ENCODE measurements at places on chromosomes 12 and 14.

DNA sequence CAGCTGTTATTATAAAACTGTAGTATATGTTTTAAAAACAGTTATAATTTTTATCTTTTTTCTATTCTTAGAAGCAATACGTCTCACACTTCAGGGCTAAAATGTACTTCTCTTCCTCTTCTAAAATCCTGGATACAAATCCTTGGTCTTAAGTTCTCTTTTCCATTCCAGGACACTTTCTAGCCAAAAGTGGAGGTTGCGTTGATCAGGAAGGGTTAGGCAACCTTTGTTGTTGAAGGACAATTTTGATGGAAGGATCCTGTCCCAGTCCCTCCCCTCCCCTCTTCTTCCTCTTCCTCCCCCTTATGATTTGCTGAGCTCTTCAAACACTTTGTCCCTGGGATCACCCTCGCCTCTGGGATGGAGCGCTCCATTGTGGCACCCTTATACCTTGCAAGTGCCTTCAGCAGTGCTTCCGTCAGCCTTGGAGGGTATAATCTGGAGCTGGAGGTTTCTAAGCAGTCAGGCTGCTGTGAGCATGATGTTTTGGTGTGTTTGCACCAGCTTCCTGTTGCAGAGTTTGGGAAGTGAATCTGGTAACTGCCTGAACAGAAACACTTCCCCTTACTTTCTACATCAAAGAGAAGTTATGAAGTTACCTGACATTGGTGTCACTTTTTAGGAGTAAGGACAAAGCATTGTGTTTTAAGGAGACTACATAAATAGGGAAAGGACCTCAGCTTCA lies 87.4 kb upstream of the SLC38A2 start:
- DNase-seq = peak; percentile 23

- no peak for DNase-seq
These were observed 204.9 kb upstream of the C14orf180 start for GRCh38 chr14:104374718-104375080.

DNA sequence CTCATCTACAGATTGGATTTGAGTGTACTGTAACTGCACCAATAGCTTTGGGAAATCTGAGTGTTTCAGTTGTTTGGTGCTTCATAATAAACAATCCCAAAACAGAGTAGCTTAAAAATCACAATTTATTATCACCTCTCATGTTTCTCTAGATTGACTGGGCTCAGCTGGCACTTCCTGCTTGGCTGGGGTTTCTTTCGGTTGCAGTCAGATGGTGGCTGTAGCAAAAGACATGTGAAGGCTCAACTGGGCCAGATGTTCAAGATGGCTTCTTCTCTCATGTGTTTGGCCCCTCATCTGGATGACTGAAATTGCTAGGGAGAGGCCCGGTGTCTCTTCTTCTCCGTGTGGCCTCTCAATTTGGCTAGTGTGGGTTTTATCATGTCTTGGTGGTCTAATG lies 12.1 kb upstream of the BMP4 start:
- DNase-seq = no peak

DNA sequence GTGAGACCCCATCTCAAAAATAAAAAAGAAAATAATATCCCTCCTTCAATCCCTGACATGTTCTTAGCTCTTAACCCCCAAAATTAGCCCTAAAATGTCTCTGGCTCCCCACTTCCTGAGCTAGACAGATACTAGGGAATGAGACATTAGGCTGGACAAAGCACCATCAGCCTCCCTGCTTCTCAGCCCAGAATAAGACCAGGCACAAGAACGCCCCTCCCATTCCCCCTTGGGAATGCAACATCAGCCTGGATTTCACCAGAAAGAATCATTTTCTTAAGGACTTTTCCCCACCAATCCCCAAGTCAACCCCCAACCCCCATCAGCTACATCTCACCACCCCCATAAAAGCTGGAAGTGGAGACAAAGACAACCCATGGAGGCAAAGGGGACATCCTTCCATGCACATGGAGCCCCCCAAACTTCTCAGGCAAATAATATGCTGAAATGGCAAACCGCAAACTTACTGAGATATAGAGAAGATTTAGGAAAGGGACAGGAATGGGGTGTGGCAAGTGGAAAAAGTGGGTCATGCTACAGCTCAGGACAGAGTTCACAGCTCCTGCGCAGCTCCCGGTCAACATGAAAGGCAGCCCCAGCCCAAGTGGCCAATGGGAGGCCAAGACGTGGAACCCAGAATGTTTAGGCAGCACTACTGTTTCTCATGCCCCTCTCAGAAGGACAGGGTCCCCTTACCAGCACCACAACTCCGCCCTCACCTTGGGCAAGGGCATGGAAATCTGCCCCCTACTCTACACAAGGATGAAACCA lies 2.7 kb downstream of the CHD4 start:
- DNase-seq = no peak

- DNase-seq = peak; percentile 25
These were observed 9.9 kb downstream of the PMEL start for GRCh38 chr12:55955800-55956508.

DNA sequence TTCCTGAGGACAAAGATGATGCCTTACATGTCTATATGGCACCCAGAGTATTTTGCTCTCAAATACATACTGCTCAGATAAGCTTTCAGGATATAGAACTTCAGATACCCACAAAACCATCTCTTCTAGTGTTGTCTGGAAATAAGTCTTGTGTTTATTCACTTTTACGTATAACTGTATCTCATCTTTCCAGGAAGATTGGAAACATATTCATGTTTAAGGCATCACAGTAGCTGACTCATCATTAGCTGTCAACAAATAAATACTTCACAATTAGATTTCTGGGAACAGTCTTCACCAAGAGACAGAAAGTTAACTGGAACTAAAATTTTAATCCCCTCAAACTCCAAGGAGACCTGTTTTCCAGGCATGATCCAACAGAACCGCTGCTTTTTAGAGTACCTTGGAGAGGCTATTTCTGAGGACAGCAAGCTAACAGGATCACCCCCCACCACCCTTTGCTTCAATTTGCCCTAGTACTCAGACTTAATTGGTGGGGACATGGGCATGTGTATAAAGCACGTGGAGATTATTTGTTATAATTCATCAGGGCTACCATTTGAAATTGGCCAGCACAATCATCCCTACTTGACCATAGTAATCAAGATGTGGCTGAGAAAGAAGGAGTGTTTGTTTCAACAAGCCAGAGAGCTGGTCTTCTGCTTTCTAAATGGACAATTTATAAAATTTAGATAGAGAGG lies 129.3 kb upstream of the HIF1A start:
- no peak for DNase-seq

- DNase-seq = no peak
These were observed 586.4 kb downstream of the MED13L start for GRCh38 chr12:115691123-115691522.

- DNase-seq = no peak
These were observed 84.1 kb downstream of the BCAT1 start for GRCh38 chr12:24864796-24865125.

GRCh38 chr12:77734214-77734883 lies 96.3 kb upstream of the NAV3 start:
- no peak for DNase-seq

GRCh38 chr14:31457665-31458659 lies 656 bp upstream of the DTD2 start:
- no peak for DNase-seq
